ENCODE measurements at places on chromosomes 5 and 9.

DNA sequence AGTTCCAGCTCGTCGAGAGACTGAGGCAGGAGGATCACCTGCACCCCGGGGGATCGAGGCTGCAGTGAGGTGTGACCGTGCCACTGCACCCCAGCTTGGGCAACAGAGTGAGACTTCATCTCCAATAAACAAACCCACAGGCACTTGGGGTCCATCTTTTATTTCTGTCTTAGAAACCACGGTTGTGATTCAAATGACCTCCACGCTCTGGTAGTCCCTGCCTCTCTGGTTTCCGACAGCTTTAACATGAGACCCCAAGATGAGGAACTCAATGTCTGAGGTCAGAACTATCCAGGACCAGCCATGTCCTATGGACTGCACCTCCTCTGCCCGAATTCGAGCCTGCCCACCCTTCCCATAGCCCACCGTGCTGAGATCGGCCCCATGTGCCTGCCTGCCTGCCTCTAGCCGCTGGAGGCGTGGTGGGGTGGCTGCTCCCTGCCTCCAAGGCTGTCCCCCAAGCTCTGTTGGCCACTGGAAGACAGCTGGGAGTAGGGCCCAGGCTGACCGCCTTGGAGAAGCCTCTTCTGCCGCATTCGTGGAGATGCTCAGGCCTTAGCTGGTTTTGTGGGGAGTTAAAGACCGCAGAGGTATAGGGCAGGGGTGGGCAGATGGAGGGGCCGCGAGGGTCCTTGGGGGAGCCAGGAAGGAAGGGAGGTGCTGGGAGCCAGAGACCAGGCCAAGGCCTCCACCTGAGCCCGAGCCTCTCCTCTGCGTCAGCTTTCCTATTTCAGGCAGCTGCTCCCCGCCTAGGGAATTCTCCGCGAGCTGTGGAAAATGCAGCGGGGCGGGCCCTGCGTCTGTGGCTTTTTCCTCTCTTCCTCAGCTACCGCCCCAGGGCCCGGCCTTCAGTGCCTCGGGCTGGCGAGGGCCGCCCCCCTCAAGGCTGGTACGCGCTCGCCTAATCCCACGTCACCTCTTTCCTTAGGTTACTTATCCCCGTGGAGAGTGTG, 6.9 kb upstream of the WDR5 start:
- no peak for DNase-seq

GRCh38 chr9:16100537-16101091, 547.8 kb downstream of the CCDC171 start:
- no peak for DNase-seq

- no peak for DNase-seq
Measured at GRCh38 chr5:105158526-105158925, 1595.9 kb upstream of the NUDT12 start.

- no peak for DNase-seq
Measured at GRCh38 chr5:75363726-75364495, 26.9 kb downstream of the HMGCR start.

GRCh38 chr5:94094793-94095441, 353.5 kb upstream of the POU5F2 start:
- no peak for DNase-seq
